ENCODE measurements at places on chromosomes 4 and X.

- no peak for DNase-seq
These were observed 143.5 kb downstream of the HNRNPD start for GRCh38 chr4:82230306-82230705.

- DNase-seq, result no peak
These were observed 47.1 kb upstream of the NPY2R start for GRCh38 chr4:155161357-155161756.

GRCh38 chrX:65610040-65610439, 57.4 kb upstream of the MSN start:
- no peak for DNase-seq

DNA sequence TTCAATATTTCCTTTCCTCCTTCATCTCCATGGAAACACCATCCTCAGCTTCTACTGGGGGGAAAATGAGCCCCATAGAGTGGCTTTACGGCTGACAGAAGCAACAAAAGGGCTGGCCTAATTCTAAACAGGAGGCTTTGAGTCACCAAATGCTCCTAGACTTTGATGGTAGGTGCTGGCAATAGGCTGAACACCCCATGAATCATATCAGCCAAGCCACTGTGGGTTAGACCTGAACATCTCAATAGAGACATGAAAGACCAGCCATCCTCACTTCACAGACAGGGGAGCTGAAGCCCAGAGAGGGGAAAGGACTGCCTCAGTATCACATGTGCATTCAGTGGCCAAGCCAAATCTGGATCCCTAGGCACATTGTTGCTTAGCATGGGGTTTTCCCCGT, 107.6 kb downstream of the AMER1 start:
- DNase-seq, result no peak

DNA sequence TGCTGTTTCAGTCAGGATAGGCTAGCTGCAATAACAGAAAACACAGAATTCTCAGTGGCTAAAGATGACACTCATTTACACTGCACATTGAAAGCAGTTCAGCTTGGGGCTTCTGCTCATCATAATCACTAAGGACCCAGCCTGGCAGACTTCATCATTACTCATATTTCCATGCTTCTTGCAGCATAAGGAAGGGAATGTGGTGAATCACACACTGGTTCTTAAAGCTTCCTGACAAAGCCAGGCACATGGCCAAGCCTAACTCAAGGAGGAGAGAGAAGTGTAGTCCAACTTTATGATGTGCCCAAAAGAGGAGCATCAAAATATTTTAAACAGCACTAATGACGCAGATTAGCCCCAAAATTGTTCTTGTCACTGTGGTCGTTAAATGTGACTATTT, 186.5 kb downstream of the BANK1 start:
- DNase-seq, result no peak

DNA sequence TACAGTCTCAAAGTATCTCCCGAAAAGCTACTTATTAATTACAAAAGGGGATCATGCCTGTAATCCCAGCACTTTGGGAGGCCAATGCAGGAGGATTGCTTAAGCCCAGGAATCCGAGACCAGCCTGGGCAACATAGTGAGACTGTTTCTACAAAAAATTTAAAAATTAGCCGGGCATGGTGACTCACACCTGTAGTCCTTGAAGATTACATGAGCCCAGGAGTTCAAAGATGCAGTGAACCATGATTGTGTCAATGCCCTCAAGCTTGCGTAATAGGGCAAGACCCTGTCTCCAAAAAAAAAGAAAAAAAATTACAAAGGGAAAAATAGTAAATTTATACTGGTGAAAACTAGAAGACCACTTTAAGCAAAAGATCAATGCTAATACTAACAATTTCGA, 3.3 kb upstream of the PORCN start:
- no peak for DNase-seq

DNA sequence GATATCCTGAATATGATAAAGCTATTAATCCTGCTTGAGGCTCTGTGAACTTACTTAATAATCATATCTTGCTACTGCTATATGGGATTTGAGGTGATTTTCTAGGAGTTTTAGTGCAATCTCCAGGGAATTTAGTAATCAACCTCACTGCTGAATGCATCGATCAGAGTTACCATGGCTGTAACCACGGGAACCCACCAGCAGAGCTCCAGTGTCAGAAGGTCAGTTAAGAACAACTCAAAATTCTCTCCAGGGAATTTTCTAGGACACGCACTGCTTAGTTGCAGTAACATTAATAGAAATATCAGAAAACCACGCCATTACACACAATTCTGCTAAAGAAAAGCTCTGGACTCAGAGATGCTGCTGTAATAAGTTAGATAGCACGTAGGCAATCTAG, 1477.2 kb upstream of the TENM3 start:
- DNase-seq, result no peak

- peak; percentile 24 for DNase-seq
These were observed 85.5 kb upstream of the ACSL1 start for GRCh38 chr4:184911310-184911709.

- peak; percentile 6 for DNase-seq
These were observed 201.4 kb downstream of the CCNG2 start for GRCh38 chr4:77358315-77358928.

DNA sequence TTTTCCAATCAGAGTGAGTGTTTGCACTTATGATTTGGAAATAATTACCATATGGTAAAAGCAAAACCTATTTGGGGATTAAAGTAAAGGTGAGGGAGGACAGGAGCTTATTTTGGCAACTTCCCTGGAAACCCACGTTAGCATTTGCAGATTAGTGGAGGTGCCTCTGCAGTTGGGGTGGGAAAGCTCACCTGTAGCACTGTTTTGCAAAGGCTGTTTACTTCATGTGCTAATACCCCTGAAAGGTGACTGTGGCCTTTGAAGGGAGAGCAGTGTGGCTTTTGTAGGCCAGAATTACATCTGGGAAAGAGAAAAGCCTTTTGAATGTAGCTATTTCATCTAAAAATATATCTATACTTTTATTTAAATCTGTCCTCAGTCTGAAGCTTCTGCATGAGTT, 9.4 kb downstream of the SUPT20HL1 start:
- no peak for DNase-seq

DNA sequence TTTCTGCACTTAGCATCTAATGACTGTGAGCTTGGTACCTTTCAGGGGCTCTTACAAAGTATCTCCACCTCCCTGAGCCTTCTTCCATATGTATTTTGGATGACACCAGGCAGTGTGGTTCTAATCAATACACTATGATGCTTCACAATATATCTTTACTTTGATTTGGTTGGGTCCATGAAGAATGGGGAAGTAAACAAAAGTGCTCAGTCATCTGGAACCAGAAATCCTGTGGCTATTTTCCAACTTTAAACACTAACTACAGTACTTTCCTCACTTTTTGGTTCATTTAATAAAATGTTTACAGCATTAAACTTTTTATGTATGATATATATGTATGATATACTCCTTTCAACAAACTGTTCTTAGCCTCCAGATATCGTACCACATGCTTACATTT, 216.4 kb upstream of the AFF2 start:
- no peak for DNase-seq

- DNase-seq, result no peak
These were observed 4.3 kb downstream of the ARHGAP4 start for GRCh38 chrX:153921511-153922446.

DNA sequence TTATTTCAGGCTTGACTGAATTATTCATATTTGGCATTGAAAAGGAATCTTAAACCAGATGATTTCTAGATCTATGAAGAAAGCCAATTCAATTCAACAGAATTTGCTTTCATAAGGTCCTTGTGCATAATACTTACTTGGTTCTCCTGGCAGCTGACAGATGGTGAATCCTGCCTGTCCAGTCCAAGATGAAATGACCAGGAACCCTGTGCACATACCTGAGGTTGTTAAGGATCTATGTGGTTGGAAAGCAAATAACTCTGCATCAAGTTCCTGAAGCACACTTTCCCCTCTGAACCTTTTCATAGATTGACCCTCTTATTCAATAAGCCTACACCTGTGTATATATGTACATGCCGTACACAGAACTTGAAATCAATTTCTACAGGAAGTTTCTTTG, 562.7 kb downstream of the PPARGC1A start:
- no peak for DNase-seq

- DNase-seq, result no peak
These were observed 33.2 kb downstream of the PCGF3 start for GRCh38 chr4:738781-739280.
